Caco-2 (cell line): ENCODE measurements at places on chromosomes 5 and 9. TPM values are rescaled to one million over a fixed set of nuclear protein-coding genes. Genes with fewer than 3 reads are reported as not detected.

The IFNA2 gene
- not detected in 2 replicates for total RNA-seq

The SLC6A3 gene
- total RNA-seq, result not detected in 2 replicates

The SLCO6A1 gene
- not detected in 2 replicates for total RNA-seq

The PLEKHG4B gene
- total RNA-seq, result 15.0 TPM in 2 replicates

The SLCO4C1 gene
- 1.3 and 1.5 TPM in 2 replicates for total RNA-seq

The TRPM3 gene
- not detected in 2 replicates for total RNA-seq

The ITGA2 gene
- 13.6 and 19.3 TPM in 2 replicates for total RNA-seq

The SLC34A3 gene
- 0.19 TPM in 1 of 2 replicates, not detected in the other for total RNA-seq

The PHF24 gene
- 0.12 TPM in 1 of 2 replicates, not detected in the other for total RNA-seq

The SLC1A1 gene
- 43.3 and 53.1 TPM in 2 replicates for total RNA-seq

The ARSI gene
- 0.52 and 0.65 TPM in 2 replicates for total RNA-seq

DNA sequence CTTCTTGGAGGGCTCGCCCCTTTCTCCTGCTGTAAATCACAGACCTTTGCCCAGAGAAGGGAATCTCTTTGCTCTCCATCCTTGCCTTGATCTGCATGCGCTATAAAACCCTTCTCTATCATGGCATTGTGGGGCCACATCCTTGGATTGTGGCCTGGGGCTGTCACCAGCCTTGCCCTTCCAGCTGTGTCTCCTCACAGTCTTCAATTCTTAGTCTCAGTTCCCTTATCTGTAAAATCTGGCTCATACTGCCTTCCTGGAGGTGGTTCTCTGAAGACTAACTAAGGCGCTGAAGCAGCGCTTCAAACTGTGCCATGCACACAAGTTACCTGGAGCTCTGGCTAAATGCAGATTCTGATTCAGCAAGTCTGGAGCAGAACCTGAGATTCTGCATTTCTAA lies 53.4 kb upstream of the RARS1 start:
- H3K4me3 ChIP-seq, result no peak overlapping the region
- H3K27ac ChIP-seq, result no peak overlapping the region
- H3K4me1 ChIP-seq, result peaks cover 5% of the 10 kb centered on the region; the same call in 1 of the 2 replicates
- DNase-seq, result no peak
- H3K36me3 ChIP-seq, result peaks cover 7% of the 10 kb centered on the region

GRCh38 chr9:123865226-123866000 lies 64.5 kb downstream of the DENND1A start:
- no peak overlapping the region for H3K27ac ChIP-seq
- peaks cover 18% of the 10 kb centered on the region for H3K4me1 ChIP-seq
- H3K27me3 ChIP-seq, result no peaks in the 10 kb centered on the region
- no peak for DNase-seq

DNA sequence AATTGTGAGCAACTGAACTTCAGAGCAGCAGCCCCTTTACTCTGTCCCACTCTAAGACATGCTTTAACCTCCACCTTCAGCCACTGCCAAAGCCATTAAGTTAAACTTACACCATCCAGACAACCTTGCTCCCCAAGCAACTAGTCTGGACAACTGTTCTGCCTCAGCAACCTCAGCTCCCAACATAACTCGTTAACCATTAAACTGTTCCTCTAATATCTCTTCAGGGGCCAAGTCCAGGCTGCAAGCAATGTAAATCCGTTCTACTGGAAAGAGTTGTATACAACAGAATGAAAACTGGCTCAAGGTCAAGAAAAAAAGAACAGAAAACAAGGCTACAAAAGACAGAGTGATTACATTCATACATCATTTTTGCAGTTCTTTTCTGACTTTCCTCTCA lies 131.7 kb upstream of the TARS1 start:
- no peaks in the 10 kb centered on the region for H3K27me3 ChIP-seq
- H3K4me1 ChIP-seq, result peaks cover 16% of the 10 kb centered on the region
- H3K27ac ChIP-seq, result no peak overlapping the region
- no peak for DNase-seq

- no peak overlapping the region for H3K4me3 ChIP-seq
- H3K27ac ChIP-seq, result no peak overlapping the region
- DNase-seq, result no peak
- no peaks in the 10 kb centered on the region for H3K27me3 ChIP-seq
Measured at GRCh38 chr5:37847978-37848425, 8.2 kb upstream of the GDNF start.

- no peaks in the 10 kb centered on the region for H3K36me3 ChIP-seq
- peaks cover 12% of the 10 kb centered on the region; the same call in 1 of the 2 replicates for H3K4me1 ChIP-seq
- no peak for DNase-seq
- H3K27ac ChIP-seq, result no peak overlapping the region
Measured at GRCh38 chr5:116663081-116663480, 88.5 kb upstream of the SEMA6A start.

- no peaks in the 10 kb centered on the region for H3K36me3 ChIP-seq
- DNase-seq, result no peak
- H3K4me1 ChIP-seq, result 0 out of 2 replicates have a peak, but pooled peaks cover 4% of the 10 kb centered on the region
- H3K4me3 ChIP-seq, result no peak overlapping the region
- H3K27me3 ChIP-seq, result no peaks in the 10 kb centered on the region
Measured at GRCh38 chr9:123716339-123716945, 213.5 kb downstream of the DENND1A start.

DNA sequence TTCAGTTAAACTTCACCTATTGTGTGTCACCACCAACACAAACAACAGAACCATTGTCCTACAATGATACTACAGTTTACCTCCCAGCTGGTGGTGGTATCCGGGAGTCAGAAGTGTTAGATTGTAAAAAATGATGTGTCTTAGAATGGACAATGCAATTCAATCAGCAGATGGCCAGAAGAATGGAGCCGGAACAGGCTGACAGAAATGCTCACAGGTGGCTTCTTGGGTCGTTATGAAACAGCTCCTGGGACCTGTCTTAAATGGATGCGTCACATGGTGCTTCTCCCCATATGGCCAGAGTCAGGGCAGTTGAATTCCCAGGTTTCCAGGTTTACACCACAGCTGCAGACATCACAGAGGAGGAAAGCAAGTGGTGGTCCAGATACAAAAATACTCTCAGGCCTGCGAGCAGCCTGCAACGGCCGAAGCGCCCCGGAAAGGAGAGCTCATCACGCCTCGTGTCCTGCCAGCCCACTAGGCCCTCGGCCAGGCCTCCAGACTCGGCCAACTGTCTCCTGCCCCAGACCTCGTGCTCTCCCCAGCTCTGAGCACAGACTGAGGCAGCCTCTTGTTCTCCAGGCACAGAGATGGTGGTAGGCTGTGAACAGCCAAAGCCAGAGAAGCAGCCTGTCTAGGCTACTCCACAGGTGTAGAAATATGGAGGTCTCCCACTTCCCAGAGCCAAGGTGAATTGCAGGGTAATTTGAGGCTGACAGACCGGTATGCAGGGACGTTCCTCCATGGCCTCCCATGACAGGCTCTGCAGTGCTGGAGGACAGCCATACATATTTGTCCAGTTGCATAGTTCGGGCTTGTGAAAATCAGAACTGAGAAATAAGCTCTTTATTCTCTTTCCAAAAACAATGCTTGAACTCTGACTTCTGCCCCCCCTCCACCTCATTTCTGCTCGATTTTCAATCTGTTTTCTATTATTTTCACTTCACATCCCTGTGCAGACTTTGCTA lies 98.5 kb upstream of the SPATA31C2 start:
- H3K27me3 ChIP-seq, result no peaks in the 10 kb centered on the region
- H3K36me3 ChIP-seq, result no peaks in the 10 kb centered on the region
- no peak overlapping the region for H3K27ac ChIP-seq
- no peak overlapping the region for H3K4me3 ChIP-seq
- no peak for DNase-seq

GRCh38 chr5:139194486-139194885 lies 3.7 kb downstream of the SIL1 start:
- H3K36me3 ChIP-seq, result no peaks in the 10 kb centered on the region
- no peak overlapping the region for H3K4me3 ChIP-seq
- H3K27ac ChIP-seq, result no peak overlapping the region
- DNase-seq, result no peak

DNA sequence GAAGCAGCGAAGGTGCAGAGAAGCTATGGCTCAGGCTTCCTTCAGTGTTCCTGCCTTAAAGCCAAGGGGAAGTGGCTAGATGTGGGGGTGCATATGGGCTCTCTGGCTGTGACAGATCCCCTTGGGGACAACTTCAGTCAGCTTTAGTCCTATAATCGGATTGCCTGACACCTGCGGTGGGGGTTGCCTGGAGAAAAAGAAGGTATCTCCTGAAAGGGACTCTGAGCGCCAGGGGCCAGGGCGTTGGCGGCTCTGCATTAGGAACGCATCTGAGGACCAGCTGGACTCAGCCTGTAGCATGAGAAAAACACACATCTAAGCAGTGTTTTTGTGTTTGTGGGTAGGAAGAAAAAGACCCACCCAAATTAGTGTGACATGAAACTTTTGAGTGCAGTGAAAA lies 84.3 kb upstream of the OTULINL start:
- peaks cover 3% of the 10 kb centered on the region for H3K36me3 ChIP-seq
- DNase-seq, result no peak
- H3K4me1 ChIP-seq, result no peaks in the 10 kb centered on the region
- H3K4me3 ChIP-seq, result no peak overlapping the region

GRCh38 chr5:4893063-4893744 lies 246.9 kb upstream of the ADAMTS16 start:
- H3K4me3 ChIP-seq, result no peak overlapping the region
- no peaks in the 10 kb centered on the region for H3K36me3 ChIP-seq
- H3K27ac ChIP-seq, result no peak overlapping the region

GRCh38 chr5:2920312-2920711 lies 168.8 kb upstream of the IRX2 start:
- H3K4me3 ChIP-seq, result no peak overlapping the region
- H3K27ac ChIP-seq, result no peak overlapping the region
- no peaks in the 10 kb centered on the region for H3K4me1 ChIP-seq
- DNase-seq, result no peak

- no peak overlapping the region for H3K27ac ChIP-seq
- no peaks in the 10 kb centered on the region for H3K36me3 ChIP-seq
- no peaks in the 10 kb centered on the region for H3K4me1 ChIP-seq
- DNase-seq, result no peak
- no peaks in the 10 kb centered on the region for H3K27me3 ChIP-seq
- H3K4me3 ChIP-seq, result no peak overlapping the region
Measured at GRCh38 chr5:142046191-142046590, 33.4 kb upstream of the GNPDA1 start.

DNA sequence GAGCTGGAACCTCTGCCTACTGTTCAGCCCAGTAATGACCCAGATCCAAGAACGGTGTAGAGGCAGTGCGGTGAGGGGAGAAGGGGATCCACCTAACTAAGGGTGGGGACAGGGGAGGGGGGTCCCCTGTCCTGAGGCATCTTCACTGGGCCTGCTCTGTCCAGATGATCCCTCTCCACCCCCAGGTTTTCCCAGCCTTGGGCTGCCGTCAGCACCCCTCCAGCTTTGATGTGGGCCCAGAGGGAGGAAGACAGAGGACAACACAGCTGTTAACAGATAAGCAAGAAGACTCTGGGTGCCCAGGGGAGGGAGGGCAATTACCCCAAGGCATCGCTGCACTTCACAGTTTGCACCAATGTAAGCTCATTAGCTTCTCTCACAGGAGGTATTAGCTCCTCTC lies 19.3 kb downstream of the BICD2 start:
- no peaks in the 10 kb centered on the region for H3K36me3 ChIP-seq
- no peak for DNase-seq
- H3K4me3 ChIP-seq, result no peak overlapping the region
- no peak overlapping the region for H3K27ac ChIP-seq

- no peaks in the 10 kb centered on the region for H3K27me3 ChIP-seq
- peaks cover 8% of the 10 kb centered on the region for H3K4me1 ChIP-seq
- H3K4me3 ChIP-seq, result no peak overlapping the region
- no peak for DNase-seq
- no peaks in the 10 kb centered on the region for H3K36me3 ChIP-seq
Measured at GRCh38 chr5:54491326-54491725, 26.2 kb upstream of the SNX18 start.

DNA sequence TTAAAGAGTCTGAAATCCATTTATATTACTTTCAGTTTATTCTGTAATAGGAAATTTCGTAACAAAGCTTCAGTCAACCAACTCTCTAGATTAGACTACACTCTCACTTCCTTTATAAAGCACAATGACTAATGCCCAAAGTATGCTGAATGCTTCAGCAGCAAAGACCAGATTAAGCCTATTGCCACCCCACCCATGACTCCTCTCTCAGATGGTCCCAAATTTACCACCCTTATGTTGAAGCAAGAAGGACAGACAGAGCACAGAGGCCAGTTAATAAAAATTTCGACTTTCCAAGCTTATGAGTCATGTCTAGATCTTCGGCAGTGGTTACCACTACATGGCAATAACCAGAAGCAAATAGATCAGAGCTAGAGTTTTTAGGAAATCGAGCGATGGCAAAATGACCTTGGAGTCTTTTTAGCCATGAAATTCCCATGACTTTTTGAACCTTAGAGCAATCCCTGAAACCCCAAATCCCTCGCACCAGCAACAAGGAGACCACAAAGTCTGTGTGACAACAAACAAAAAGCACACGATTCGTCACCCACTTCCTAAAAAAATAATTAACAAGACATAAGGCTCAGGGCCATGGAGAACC lies 287.8 kb upstream of the RASA1 start:
- no peak overlapping the region for H3K27ac ChIP-seq
- no peak overlapping the region for H3K4me3 ChIP-seq
- no peaks in the 10 kb centered on the region for H3K36me3 ChIP-seq
- no peaks in the 10 kb centered on the region for H3K4me1 ChIP-seq
- no peaks in the 10 kb centered on the region for H3K27me3 ChIP-seq
- DNase-seq, result no peak

GRCh38 chr5:72063219-72063819 lies 44.0 kb upstream of the MAP1B start:
- H3K4me1 ChIP-seq, result no peaks in the 10 kb centered on the region
- H3K27me3 ChIP-seq, result no peaks in the 10 kb centered on the region
- DNase-seq, result peak; percentile 57
- H3K36me3 ChIP-seq, result no peaks in the 10 kb centered on the region

DNA sequence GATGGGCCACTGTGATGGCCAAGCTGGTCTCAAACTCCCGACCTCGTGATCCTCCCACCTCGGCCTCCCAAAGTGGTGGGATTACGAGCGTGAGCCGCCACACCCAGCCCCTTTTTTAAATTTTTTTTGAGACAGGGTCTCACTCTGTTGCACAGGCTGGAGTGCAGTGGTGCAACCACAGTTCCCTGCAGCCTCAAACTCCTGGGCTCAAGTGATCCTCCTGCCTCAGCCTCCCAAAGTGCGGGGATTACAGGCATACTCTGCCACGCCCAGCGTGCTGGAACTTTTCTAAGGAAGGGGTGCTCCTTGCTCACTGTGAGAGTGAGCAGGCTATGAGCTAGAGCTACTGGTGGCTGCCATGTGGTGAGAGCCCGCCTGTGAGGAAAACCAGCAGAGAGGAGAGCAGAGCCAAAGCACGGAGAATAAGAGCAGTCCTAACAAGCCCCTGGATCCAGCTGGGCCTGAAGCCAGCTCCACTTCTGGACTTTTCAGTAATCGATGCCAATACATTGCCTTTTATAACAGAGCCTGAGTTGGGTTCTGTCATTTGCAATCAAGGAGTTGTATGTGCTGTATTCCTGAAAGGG lies 75.5 kb upstream of the UNC5A start:
- no peaks in the 10 kb centered on the region for H3K36me3 ChIP-seq
- no peaks in the 10 kb centered on the region; the same call in 1 of the 2 replicates for H3K27me3 ChIP-seq
- peaks cover 10% of the 10 kb centered on the region; the same call in 1 of the 2 replicates for H3K4me1 ChIP-seq
- DNase-seq, result no peak

- H3K27me3 ChIP-seq, result no peaks in the 10 kb centered on the region
- H3K36me3 ChIP-seq, result no peaks in the 10 kb centered on the region
- H3K27ac ChIP-seq, result no peak overlapping the region
- no peak for DNase-seq
Measured at GRCh38 chr9:113955076-113955752, 79.1 kb downstream of the ZNF618 start.
